Foreskin fibroblast (primary cell): ENCODE measurements at places on chromosomes 3 and 15.

GRCh38 chr3:142027300-142027699 is 122.0 kb downstream of the TFDP2 start:
- DNase-seq = no peak

DNA sequence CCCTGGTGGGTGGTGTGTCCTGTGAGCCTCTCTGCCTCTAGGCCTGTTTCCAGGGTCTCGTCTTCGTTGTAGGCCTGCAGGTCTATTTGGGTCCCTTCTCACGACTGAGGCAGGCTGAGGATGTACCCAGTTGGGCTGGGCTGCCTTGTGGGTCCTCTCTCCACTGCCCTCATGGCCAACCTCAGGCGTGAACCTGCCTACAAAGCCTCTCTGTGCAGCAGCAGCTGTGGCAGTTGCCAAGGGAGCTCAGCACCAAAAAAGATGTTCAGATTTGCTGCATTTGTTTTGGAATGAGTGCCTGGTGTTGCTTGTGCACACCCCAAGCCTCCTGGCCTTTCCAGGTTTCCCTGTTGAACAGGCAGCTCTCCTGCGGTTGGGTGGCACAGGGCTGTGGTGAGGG is 13.4 kb downstream of the KLF13 start:
- DNase-seq = no peak

DNA sequence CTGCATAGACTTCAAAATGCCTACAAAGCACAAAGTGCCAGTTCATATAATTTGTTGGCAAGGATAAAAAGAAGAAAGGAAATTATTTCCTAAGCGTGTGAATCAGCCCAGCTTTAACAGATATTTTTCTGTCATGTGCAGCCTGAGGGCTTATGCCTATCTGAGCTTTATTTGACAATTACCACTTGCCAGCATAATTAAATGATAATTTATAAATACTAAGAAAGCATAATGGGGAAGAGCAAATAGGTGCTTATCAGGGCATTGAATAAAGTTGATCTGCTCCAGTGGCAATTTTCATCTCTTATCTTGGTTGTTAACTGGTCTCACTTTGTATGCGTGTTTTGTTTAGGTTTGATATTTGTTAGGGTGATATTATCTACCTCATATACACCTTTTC is 313.4 kb upstream of the DNAJC19 start:
- DNase-seq = no peak

DNA sequence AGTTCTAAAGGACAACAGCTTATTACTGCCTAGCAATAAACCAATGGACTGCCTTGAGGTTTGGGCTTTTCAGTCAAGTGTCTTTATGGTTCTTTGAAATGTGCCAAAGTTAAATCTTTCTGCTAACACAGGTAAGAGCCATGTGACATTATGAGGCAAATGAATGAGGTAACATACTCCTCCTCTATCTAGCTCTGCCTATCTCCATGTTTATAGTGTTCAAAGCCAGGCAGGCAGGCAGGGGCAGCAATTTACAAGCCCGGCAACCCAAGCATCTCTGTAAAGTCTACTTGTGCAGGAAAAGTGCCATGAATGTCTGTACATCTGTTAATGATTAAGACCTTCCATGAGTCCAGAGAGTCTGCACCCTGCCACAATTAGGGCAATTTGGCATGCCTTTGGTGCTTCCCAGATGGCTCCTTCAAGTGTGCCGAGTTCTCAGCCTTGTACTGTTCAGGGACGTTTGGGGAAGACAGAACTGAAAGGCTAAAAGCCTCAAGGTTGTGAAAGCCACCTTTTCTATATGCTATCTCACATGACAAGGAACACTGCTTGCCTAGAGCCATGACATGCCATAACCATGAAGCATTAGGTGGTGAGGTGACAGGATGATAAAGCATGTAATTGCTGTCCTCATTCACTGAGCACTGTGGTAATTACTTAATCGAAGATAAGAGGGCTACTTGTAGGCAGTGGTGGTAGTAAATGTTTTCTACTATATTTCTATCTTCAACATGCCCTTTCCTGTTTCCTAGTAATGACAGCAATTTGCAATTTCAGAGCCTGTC is 41.4 kb upstream of the EIF1B start:
- peak; percentile 20 for DNase-seq

DNA sequence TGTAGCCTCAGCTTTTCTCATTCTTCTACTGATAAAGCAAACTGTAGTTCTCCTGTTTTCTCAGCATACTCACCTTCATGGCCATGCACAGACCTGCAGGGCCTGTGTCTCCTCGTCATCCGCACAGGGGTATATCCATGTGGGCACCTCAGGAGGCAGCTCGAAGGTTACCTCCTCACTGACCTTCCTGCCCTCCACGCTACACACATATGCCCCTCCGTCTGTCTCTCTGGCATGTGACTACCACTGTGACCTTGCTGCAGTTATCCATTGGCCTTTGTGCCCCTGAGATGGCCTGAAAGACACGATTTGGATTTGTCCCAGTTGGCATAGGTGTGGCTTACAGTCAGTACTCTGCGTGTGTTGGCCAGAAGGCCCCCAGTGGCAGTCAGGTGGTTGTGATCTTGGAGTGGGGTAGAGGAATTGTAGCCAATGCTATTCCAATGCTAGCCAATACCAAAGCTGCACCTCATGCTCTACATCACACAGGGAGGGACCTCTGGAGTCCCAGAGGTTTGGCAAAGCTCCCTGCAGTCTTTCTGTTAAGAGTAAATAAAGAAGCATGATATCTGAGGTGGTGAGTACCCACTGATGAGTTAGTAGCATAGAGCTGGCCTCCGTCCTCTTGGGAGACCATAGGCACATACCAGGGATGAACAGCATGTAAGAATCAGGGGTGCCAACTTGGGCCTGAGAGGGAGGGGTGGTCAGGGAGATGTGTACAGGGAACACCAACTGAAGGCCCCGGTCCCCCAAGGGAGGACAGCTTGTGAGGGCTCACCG is 143.4 kb downstream of the EEFSEC start:
- no peak for DNase-seq

- no peak for DNase-seq
Measured at GRCh38 chr3:46083956-46084355, 56.7 kb upstream of the XCR1 start.

DNA sequence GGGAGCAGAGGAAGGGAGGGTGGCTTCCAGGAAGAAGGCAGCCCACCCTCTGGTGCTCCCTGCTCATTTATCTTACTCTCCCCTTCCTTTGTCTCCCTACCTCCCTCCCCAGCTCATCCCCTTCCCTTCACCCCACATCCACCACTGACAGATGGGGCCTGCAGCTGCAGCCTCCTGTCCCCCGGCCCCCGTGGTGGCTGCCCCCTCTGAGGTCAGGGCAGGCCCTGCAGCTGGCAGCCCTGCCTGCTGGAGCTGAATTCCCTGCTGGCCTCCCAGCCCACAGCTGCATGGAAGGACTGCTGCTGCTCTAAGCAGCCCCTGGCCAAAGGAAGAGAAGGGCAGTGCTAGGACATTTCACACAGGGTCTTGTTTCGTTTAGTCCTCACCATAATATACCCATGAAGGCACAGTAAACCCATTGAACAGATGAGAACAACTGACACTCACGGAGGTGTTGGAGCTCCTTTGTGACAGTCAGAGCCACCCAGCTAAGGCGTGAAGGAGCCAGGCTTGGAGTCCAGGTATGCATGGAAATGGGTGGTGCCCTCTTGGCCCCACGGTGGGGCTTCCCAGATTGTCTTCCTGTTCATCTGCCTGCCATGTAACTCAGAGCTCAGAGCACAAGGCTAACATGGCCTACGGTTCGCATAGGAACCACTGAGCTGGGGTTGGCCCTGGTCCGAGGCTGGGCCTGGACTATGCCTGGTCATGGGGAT is 121.7 kb upstream of the PRR20G start:
- no peak for DNase-seq

- DNase-seq = peak; percentile 63
Measured at GRCh38 chr15:96333131-96334016, 2.9 kb downstream of the NR2F2 start.

DNA sequence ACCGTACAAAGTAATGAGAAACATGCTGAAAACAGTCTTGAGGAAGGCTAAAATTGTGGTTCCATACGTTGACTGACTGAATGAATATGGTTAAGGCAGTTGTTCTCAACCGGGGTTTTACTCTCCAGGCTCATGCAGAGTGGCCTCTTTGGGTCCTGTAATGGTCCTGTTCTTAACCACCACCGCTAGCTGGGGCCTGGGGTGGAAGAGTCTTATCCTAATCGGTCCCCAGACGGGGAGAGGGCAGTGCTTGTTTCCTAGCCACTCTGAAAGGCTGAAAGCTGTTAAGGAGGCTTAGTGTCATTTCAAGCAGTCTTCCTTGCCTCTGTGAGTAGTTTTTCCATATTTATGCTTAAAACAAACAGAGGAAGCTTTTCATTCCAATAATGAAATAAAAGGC is 32.0 kb downstream of the SELENOT start:
- DNase-seq = no peak

DNA sequence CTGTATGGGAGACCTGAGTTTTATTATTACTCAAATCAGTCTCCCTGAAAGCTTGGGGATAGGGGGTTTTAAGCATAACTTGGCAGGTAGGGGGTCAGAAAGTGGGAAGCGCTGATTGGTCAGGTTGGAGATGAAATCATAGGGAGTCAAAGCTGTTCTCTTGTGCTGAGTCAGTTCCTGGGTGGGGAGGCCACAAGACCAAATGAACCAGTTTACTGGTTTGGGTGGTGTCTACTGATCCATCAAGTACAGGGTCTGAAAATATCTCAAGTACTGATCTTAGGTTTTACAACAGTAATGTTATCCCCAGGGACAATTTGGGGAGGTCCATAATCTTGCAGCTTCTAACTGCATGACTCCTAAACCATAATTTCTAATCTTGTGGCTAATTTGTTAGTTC is 17.8 kb upstream of the IQCF6 start:
- no peak for DNase-seq

- DNase-seq = no peak
Measured at GRCh38 chr3:84943379-84943778, 15.4 kb upstream of the CADM2 start.

DNA sequence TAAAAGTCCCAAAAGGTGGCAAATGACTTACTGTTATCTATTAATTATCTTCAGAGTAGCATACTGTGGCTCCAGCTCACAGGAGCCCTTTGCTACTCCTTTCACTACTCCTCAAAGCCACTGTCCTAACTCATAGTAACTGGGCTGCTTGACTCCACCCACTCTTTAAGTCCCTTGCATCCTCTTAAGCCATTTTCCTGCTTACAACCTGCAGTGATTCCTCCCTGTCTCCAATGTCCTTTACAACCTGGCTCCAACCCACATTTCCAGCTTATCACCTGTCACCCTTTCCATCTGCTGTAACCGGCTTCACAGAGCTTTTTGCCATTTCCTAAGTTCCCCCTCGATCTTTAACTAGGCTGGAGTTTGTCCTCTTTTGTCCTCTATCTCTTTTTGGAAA is 388.1 kb downstream of the FGF12 start:
- DNase-seq = no peak
